Panc1 (cell line): ENCODE measurements at places on chromosomes 12 and 14. TPM values are rescaled to one million over a fixed set of nuclear protein-coding genes. Genes with fewer than 3 reads are reported as not detected.

Gene DTX1
- 0.44 TPM for total RNA-seq

Gene RBM19
- 44.8 TPM for total RNA-seq

Gene C12orf50
- not detected for total RNA-seq

Gene SOAT2
- not detected for total RNA-seq

Gene FGD4
- 5.0 TPM for total RNA-seq

Gene AQP2
- 0.36 TPM for total RNA-seq

Gene TROAP
- 50.0 TPM for total RNA-seq

Gene PPM1H
- total RNA-seq, result 22.9 TPM

Gene AHNAK2
- 223 TPM for total RNA-seq

Gene KRT8
- 6,125 TPM for total RNA-seq

Gene MIP
- total RNA-seq, result not detected

Gene RDH5
- total RNA-seq, result 2.8 TPM

Gene CLEC2D
- 2.3 TPM for total RNA-seq
